ENCODE measurements at places on chromosomes 4 and X. TPM values are rescaled to one million over a fixed set of nuclear protein-coding genes. Genes with fewer than 3 reads are reported as not detected.

SLC2A9 gene
- total RNA-seq, result 0.75 TPM

RS1 gene
- total RNA-seq, result 0.34 TPM

SRPK3 gene
- total RNA-seq, result 0.56 TPM

EFHC2 gene
- total RNA-seq, result 14.3 TPM

CD99L2 gene
- 42.8 TPM for total RNA-seq

MTHFD2L gene
- total RNA-seq, result 27.0 TPM

DRD5 gene
- not detected for total RNA-seq

FGA gene
- total RNA-seq, result not detected

All from motor neuron (in vitro differentiated cells).